Activated T-helper 1 cell treated with anti-CD3 and anti-CD28 coated beads, Interleukin-12 subunit alpha, Interleukin-12 subunit beta, Interleukin-2, Interleukin-4 antibody, amounts not matched to agents 30 ng/mL and 10 ng/mL and 1 ng/mL, durations not matched to agents 14 hours and 24 hours and 36 hours (primary cell): ENCODE measurements at places on chromosomes 11 and 22.

DNA sequence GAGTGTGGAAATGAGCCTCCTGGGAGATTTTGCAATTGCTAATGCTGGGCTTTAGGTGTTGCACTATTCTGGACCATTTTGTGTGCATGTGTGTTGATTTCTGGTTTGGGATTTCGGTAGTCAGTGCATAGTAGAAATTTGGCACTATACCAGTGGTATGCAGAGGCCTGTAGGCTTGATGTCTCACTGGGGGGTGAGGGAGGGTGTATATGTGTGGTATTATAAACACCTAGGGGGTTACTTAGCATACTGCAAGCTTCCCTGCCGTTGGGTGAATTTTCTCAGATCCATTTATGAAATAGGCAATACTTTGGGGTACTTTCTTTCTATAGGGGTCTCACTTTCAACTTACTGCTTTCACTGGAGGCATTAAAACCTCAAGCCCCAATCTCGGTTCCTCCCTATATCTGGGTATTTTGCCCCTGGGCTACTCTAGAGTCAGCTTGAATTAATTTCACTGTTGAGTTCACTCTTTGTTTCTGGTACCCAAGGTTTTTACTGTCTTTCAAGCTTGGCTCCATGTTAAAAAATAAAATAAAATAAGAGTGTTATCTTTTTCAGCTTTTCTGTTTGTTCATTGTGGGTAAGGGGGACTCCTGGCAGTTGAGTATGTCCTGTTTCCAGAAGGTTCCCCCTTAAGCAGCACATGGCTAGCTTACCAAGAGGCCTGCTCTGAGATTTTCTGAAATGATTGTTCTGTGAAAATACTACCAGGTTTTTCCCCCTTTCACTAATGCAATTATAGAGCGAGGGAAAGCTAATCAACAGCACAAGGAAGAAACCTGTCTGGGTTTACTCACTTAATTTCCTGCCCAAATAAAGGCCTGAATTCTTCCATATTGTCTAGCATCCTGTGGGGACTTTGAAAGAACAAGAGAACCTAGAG is 45.8 kb downstream of the PPFIBP2 start:
- no peak for DNase-seq

GRCh38 chr11:134517621-134518293 is 105.7 kb upstream of the B3GAT1 start:
- DNase-seq, result no peak

GRCh38 chr11:78037056-78037455 is 14.0 kb upstream of the KCTD14 start:
- DNase-seq, result no peak

- no peak for DNase-seq
Observed at GRCh38 chr11:116202922-116203321, 569.9 kb downstream of the BUD13 start.

DNA sequence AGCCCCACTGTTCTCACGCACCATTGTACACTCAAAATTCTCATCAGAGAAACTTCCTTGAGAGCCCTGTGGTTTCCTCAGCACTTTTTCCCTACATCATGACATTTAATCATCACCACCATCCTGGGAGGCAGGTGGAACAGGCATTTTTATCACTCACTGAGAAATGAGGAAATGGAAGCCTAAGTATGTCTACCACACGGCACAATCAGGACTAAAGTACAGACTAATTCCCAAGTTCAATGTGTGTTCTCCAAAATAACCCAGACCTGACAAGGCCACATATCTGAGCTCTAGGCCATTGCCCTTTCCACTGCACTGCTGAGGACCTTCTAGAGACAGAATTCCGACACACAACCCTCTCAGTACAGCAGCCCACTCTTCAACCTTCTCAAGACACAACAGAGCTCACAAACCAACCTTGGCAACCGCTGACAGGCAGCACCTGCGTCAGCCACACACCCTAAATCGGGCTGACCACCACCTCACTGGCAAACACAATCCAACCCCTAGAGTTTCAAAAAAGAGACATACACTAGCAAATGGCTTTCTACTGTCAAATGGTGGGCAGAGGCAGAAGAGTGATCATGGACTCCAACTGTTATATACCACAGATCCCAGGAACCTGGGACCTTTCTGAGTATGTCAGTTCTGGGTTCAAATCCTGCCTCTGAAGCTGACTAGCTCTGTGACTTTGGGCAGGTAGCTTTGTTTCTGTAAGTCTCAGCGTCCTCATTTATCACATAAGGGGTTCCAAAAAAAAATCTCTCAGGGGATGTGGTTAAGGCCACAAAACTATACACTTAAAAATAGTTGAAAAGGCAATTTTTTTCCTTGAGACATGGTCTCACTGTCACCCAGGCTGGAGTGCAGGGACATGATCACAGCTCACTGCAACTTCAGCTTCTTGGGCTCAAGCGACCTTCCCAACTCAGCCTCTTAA is 16.3 kb downstream of the SMCO4 start:
- no peak for DNase-seq

DNA sequence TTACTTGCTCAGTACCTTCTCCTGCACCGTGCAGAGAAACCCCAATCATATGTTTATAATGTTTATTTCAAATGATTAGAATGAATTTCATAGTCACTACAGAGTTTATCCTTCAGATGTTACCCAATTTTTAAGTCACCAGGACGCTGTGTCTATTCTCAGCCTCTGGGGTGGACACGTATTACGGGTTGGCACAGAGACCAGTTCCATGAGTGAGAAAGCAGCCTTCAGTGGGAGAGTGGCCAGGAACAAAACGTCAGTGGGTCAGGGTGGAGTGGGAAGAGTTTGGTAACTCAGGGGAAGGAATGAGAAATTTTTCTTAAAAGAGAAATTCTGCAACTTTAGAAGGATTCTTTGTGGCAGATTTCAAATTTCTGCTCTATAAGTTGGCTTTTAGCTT is 77.1 kb upstream of the MTMR2 start:
- DNase-seq, result no peak

- DNase-seq, result no peak
Observed at GRCh38 chr22:29715240-29715639, 4.6 kb upstream of the CABP7 start.

DNA sequence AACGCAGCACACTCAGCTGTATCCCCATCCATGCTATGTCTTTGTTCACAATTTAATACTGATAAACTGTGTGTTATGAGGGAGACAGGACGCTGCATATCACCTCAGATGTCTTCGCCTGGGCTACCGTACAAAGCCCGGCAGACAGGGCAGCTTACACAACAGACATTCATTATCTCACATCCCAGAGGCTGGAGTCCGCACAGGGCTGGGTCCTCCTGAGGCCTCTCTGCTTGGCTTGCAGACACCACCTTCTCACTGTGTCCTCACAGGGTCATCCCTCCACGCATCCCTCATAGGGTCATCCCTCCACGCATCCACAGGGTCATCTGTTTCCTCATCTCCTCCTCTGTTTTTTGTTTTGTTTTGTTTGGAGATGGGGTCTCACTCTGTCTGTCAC is 61.2 kb downstream of the SHANK2 start:
- DNase-seq, result no peak

DNA sequence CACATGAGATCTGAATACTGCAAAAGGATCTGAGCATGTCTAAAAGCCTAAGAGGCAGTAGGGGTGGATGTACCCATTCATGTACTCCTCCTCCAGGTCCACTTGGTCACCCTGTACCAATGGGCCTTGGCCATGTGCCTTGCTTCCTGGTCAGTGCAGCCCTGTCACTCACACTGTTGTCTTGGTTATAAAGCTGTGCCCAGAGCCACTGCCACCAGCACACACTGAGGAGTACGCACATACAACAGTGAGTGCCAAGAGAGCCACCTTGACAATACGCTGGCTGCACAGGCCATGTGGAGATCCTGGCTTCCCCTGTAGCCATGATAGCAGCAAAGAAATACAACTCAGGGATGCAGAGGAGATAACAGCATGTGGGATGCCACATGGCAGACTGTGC is 96.4 kb upstream of the LDLRAD3 start:
- no peak for DNase-seq

DNA sequence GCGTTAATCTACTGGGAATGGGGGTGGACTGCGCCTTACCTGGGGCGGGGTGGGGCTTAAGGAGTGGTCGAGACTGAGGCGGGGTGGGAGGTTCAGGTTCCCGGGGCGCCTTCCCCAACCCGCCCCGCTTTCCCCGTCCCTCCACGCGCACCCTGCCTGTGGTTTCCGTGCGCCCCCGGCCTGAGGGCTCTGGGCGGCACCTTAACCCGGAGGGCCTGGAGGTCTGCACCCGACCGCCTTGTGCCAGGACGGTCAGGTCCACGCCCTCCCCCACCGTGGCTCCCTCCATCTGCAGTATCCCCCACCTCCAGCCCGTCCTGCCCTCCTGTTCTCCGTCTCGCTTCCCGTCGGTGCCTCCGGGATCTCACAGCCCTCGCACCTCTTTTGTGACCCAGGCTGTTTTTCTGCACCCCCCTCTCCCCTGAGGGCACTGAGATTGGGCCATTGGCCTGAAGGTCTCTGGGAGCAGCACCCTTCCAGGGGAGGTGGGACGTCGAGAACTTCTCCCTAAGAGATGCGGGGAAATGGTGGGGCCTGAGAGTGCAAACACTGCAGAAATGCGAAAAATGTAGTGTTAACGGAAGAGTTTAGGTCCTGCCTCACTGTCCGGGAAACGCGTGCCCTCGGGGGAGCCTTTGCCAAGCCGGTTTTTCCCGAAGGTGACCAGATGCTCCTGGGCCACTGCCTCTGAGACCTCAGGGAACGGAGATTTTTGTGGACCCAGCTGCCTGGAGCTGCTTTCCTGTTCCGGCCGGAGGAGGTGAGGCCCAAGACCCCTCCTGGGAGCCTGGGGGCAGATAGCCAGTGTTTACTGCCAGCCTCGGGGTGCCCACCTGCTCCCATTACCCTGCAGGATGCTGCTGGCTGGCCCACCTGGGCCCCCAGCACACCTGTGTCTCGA is 1.2 kb upstream of the ASCL2 start:
- DNase-seq, result no peak

DNA sequence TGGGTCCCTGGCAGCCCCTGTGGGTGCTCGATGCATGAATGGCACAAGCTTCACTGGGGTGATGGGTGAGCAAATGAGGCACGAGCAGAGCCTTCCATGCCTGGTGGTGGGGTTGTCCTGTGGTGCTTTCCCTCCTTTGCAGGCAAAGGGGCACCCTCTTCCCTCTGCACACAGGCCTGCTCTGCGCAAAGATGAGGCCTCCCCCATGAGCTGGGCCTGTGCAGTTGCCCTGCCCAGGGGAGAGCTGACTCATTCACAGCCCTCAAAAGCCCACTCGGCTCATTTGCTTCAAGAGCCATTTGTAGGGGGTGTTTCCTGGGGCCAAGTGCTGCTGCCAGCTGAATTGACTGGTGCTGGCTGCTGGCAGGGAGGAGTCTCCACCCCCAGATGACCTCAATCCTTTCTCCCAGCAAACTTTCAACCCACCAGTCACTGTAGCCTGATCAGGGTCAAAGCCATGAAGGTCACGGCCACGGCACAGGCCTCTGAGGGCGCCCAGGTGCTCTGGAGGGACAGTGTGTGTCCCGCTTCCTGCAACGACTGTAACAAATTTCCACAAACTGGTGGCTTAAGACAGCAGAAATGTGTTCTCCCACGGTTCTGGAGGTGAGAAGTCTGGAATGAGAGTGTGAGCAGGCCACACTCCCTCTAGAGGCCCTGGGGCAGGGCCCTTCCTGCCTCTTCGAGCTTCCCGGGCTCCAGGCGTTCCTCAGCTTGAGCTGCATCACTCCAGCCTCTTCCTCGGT is 48.8 kb upstream of the ANO1 start:
- no peak for DNase-seq

GRCh38 chr11:45079075-45079444 is 67.4 kb upstream of the PRDM11 start:
- no peak for DNase-seq

GRCh38 chr11:57214098-57214417 is 23.0 kb downstream of the APLNR start:
- no peak for DNase-seq

DNA sequence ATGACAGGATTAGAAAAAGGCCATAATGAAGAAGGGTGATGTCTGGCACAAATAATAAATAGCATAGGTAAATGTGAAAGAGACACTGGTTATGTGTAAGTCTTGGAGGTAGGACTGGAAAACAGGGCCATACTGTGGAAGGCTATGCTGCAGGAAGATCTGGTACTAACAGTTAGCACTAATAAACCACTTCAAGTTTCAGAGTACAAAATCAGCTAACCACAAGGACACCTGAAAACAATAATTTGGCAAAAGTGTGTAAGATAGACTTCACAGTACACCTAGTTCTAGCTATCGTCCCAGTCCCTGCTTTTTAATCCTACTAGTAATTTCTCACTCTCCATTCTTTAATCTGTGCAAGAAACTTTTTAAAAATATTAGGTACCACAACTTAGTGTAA is 44.3 kb downstream of the CWF19L2 start:
- DNase-seq, result no peak
